ENCODE measurements at places on chromosomes 4 and X. TPM values are rescaled to one million over a fixed set of nuclear protein-coding genes. Genes with fewer than 3 reads are reported as not detected.

The RAI2 gene
- total RNA-seq, result 0.12 TPM

The PIM2 gene
- 3.2 TPM for total RNA-seq

The HPGDS gene
- total RNA-seq, result not detected

The JCHAIN gene
- total RNA-seq, result 0.35 TPM

The FAM156B gene
- total RNA-seq, result 15.6 TPM
